ENCODE measurements at places on chromosomes 1 and 21. TPM values are rescaled to one million over a fixed set of nuclear protein-coding genes. Genes with fewer than 3 reads are reported as not detected.

The RRP1 gene
- 43.7 TPM for total RNA-seq

DNA sequence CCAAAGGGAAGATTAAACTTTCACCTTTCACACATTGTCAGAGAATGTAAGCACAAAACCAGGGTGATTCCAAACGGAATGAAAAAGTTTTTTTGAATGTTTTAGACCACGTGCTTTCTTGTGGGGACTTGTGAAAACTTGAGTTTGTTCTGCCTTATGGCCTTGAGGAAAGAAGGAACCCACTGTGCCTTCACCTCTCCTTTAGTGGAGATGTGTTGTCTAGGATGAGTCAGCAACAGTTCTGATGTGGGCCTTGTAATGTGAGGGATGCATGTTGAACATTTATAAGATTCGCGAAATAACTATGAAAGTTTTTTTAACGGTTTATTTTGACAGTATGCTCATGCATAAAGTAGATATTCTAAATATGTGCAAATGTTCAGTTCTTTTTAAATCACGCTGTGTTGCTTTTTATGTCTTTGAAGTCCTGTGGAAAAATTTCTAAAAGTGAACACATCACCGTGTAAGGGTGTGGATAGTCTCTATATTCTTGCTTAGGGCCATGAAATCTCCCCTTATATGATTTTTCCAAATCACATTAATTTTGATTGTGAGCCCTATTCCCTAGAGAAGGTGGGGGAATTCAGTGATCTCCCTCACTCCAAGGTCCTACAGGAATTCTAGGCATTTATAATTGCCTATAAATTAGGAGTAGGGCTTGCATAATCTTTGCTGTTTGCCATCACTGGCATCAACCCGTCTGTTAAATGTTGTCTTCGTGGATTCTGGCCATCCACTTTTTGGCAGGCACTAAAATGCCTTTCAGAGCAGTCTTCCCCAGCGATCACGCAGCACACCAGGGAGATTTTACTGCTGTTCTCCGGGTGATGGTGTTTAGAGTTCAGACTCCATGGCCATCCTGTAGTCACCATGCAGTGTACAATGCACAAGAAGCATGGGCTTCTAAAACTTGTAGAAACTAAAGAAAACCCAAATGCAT lies 47.4 kb downstream of the PLA2G4A start:
- DNase-seq: peak; percentile 16

The TMPRSS15 gene
- total RNA-seq: 3.3 TPM

The OR10X1 gene
- total RNA-seq: not detected

The CRP gene
- total RNA-seq: 0.26 TPM

Data from MCF 10A (cell line).